ENCODE measurements at places on chromosomes 1 and 21.

DNA sequence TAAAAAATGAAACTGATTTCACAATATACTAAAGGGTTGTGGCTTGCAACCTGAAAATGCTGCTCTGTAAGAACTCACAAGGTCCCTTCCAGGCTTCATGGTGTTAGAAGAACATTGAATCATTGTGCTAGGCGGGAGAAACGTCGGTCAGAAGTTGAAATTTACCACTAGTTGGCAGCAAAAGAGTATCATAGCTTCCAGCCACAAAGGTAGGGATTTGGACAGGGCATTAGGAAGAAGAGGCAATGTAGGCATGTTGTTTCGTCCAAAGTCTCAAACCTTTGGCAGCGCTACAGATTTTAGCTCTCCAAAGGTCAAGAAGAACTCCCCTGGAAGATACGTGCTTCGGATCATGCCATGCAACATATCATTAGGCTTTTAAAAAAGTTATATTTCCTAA is 62.5 kb upstream of the ZP4 start:
- no peak for DNase-seq

DNA sequence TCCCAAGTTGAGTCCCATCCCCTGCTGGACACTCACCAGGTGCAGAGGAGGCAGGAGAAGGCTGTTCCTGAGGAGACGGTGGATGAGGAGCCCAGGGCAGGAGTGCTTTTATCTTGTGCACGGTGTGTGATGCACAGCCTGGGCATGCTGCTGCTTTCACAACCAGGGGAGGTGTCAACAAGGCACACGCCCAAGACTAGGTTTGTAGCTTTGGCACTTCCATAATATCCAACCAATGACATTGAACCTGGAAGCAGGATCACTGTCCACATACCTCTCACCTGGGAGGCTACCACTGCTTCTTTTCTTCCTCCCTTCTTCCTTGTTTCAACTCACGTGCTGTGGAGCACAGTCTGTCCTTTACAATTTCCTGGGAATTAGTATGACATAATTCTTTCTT is at the start of gene LCE3D:
TSS of gene LCE3D (minus strand) at position 84 of the 400 bp plus-strand sequence. CDS start 580 bp downstream, outside the sequence.
- DNase-seq: no peak

DNA sequence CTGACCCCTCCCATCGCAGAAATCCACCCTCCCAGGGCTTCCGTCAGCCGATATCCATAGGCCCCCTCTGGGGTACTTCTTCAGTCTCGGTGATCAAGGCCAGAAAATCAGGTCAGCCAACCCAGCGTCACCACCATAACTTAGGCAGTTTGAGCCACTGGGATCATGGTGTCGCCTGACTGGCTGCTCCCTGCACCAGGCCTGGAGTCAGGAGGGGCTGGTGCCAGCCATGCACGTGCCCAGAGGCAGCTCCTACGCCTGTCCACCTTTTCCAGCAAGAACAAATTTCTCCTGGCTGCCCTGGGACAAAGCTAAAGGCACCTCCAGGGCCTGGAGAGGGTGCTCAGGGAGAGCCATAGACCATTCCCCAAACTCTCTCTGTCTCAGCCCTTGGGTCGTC is 4.8 kb upstream of the CTRC start:
- DNase-seq: no peak

- no peak for DNase-seq
These were observed 9.8 kb downstream of the MTARC1 start for GRCh38 chr1:220796530-220796929.

GRCh38 chr1:212179394-212180076 is 105.7 kb upstream of the PPP2R5A start:
- DNase-seq: no peak

DNA sequence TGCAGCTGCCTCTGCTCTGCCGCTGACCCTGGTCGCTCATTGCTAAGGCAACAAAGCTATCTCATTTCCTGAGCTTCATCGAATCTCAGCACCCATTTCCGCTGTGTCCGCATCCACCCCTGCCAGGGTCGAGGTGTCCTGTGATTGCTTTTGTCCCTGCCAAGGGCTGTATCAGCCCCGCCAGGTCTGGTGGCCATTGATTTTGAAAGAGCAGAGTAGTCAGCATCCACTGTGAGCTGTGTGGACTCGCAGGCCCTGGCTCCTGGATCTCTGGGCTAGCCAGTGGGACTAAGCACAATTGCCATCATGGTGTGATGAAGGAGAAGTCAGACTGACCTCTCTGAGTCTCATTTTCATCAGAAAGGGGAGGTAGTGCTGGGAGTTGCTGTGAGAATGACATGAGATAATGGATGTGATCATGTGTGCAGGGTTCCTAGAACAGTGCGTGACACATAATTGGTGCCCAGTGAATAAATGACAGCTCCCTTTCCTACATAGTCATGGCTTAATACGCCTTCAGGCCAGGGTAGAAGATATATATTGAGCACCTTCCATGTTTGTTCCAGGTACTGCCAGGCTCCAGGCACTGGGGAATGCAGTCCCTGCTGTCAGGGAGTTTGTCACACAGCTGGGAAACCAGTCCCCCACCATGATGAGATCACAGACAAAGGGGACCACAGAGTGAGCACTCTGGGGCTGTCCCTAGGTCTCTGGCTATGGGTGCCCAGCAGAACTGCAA is 32.1 kb downstream of the NAV1 start:
- DNase-seq: no peak

- DNase-seq: no peak
These were observed 32.5 kb upstream of the SLC19A1 start for GRCh38 chr21:45574691-45575090.

DNA sequence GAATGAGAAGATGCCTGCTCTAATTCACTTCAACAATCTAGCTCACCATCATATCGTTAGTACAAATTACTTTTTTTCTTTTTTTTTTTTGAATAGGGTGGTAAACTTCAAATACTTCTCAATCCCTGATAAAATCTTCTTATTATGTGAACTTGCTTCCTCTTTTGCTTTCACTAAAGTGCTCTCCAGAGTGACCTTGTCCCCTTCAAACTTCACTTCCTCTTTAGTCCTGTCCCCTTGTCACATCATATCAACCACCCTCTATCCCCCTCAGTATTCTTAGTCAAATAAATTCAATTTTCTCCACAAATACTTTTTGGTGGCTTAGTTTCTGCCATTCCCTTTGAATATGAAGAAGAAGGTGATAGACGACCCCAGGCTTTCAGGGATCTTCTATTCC is 124.9 kb upstream of the PLXNA2 start:
- no peak for DNase-seq

DNA sequence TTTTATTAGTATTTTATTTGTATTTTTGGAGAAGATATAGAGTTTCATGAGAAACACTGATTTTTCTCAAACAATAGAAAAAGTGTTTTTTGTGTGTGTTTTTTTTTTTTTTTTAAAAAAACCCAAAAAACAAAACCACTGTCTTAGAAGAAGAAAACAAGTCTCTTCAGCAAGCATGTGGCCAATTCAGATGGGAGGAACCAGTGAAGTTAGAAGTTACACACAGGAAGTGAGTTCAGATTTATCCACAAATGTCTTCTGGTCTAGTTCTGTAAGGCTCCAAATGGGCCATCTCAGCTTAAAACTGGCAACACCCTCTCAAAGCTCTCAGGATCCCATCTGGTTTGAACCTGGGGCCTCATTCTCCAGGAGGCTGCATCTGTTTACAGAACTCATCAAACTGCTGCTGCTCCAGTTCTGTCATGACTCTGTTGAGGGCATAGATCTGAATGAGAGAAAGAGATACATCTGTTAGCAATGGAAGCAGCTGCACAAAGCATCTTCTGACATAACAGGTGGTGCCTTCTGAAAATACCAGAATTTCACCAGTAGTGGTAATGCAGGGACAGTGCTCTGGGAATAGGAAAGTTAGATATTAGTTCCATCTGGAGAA is 9.8 kb upstream of the ERMAP start:
- no peak for DNase-seq

- no peak for DNase-seq
These were observed 88.5 kb downstream of the CEP350 start for GRCh38 chr1:180042988-180043622.

DNA sequence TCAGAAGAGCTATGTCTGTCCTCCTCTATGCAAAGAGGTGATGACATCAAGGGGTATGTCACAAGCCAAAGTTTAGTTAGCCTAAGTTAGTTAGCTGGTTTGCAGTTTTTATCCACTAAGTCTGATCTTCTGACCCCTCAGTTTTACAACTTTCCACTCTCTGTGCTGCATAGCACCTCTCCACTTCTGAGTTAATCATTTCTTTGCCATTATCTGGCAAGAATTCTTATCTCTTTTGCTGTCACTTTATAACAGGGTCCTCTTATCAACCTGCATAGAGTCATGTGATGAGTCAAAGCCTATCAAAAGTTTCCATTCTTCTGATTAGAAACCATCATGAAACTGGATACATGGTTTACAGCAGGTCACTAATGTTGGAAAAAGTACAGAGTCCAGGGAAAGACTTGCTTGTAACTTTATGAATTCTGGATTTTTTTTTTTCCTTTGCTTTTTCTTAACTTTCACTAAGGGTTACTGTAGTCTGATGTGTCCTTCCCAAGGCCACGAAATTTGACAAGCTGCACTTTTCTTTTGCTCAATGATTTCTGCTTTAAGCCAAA is at the start of gene NR5A2:
TSS of gene NR5A2 (plus strand) at position 447 of the 560 bp plus-strand sequence. CDS start 138 bp downstream, outside the sequence.
- DNase-seq: no peak

GRCh38 chr1:198686069-198686728 is 47.4 kb downstream of the PTPRC start:
- no peak for DNase-seq

- no peak for DNase-seq
These were observed 7.4 kb upstream of the TAS1R2 start for GRCh38 chr1:18866846-18867245.

GRCh38 chr1:106465666-106466065 is 590.8 kb upstream of the PRMT6 start:
- DNase-seq: no peak
